ENCODE measurements at places on chromosomes 13 and 19.
A peak's percentile ranks its signal among the peaks of the same experiment; 100 is the strongest.

GRCh38 chr19:40797963-40798682 is 868 bp upstream of the EGLN2 start:
- peak; percentile 84 for DNase-seq

- no peak for DNase-seq
Measured at GRCh38 chr13:34822650-34823049, 119.4 kb upstream of the NBEA start.

- DNase-seq = no peak
Measured at GRCh38 chr13:110348309-110349105, 41.4 kb downstream of the COL4A2 start.

GRCh38 chr19:10384580-10384979 is 4.2 kb upstream of the TYK2 start:
- no peak for DNase-seq

GRCh38 chr13:66313413-66313812 is 916.7 kb downstream of the PCDH9 start:
- no peak for DNase-seq

GRCh38 chr13:52775511-52775910 is 35.9 kb upstream of the CNMD start:
- DNase-seq = no peak

- DNase-seq = no peak
Measured at GRCh38 chr13:73138638-73139491, 80.1 kb downstream of the KLF5 start.

- DNase-seq = no peak
Measured at GRCh38 chr13:31456056-31456455, 256.3 kb downstream of the B3GLCT start.

- no peak for DNase-seq
Measured at GRCh38 chr13:109209526-109209925, 576.9 kb downstream of the IRS2 start.

Measured in KBM-7 (cell line).